Calu3 (cell line): ENCODE measurements at places on chromosomes 6 and 20. TPM values are rescaled to one million over a fixed set of nuclear protein-coding genes. Genes with fewer than 3 reads are reported as not detected.

- peak overlapping the region; percentile 54 for H3K27ac ChIP-seq
- peaks cover 46% of the 10 kb centered on the region for H3K36me3 ChIP-seq
- DNase-seq: peak; percentile 89
- peak overlapping the region; percentile 98 for H3K4me3 ChIP-seq
- peaks cover 13% of the 10 kb centered on the region for H3K27me3 ChIP-seq
- H3K4me1 ChIP-seq: peaks cover 29% of the 10 kb centered on the region
These were observed 1.5 kb upstream of the TENT5A start for GRCh38 chr6:81753711-81754577.

- no peaks in the 10 kb centered on the region for H3K4me1 ChIP-seq
- no peaks in the 10 kb centered on the region for H3K27me3 ChIP-seq
- no peak overlapping the region for H3K4me3 ChIP-seq
- DNase-seq: no peak
- no peak overlapping the region for H3K27ac ChIP-seq
These were observed 32.6 kb downstream of the MDN1 start for GRCh38 chr6:89786970-89787369.

- peaks cover 15% of the 10 kb centered on the region for H3K36me3 ChIP-seq
- H3K27me3 ChIP-seq: no peaks in the 10 kb centered on the region
- peaks cover 15% of the 10 kb centered on the region for H3K4me1 ChIP-seq
- no peak for DNase-seq
These were observed 29.0 kb upstream of the AFDN start for GRCh38 chr6:167797476-167798265.

DNA sequence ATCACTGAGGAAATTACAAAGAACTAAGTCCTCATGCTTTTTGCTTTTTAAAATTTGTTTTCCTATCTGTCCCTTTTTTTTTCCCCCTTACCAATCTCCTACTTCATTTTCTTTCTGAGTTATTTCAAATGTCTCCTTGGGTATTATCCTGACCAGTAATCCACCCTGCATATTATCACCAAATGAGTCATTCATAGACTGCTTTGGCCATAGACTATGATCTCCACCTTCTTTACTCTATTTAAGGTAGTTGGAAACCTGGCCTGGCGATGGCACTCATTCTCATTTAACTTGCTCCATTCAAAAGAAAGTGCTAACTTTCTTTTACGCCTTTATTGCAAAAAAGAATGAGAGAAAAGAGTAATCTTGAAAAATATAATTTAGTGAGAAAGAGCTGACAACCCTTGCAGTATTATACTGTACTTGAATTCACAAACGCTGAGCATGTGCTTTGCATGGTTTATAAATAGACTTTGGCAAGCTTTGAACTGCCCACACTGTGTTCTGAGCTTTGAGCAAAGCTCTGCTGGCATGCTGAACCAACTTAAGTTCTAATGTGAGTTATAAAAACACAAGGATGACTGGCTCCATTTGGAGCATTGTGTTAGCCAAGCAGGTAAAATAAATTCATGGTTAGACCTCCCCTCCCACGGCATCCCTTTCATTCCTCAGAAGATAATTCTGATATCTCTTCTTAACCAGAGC, 198.9 kb downstream of the NKAIN2 start:
- no peak overlapping the region for H3K27ac ChIP-seq
- no peak for DNase-seq
- no peaks in the 10 kb centered on the region for H3K4me1 ChIP-seq
- no peaks in the 10 kb centered on the region for H3K27me3 ChIP-seq
- no peaks in the 10 kb centered on the region for H3K36me3 ChIP-seq

- H3K36me3 ChIP-seq: no peaks in the 10 kb centered on the region
- no peak overlapping the region for H3K27ac ChIP-seq
- no peaks in the 10 kb centered on the region for H3K4me1 ChIP-seq
These were observed 97.7 kb downstream of the SLC16A10 start for GRCh38 chr6:111184827-111185532.

WFDC12 gene
- not detected in 2 replicates for total RNA-seq
